Brain (organoid and tissue), 16 donors: ENCODE measurements at places on chromosomes 16 and 17. TPM values are rescaled to one million over a fixed set of nuclear protein-coding genes. Genes with fewer than 3 reads are reported as not detected.

WRAP53 gene
- polyA plus RNA-seq: 42.0 TPM

CHD9NB gene
- 0.19 TPM for polyA plus RNA-seq

CLEC10A gene
- not detected for polyA plus RNA-seq

KRTAP9-8 gene
- not detected for polyA plus RNA-seq

P2RX1 gene
- not detected for polyA plus RNA-seq

KRTAP4-4 gene
- not detected for polyA plus RNA-seq

PRDM7 gene
- polyA plus RNA-seq: not detected
